A172 (cell line): ENCODE measurements at places on chromosomes 2 and 18. TPM values are rescaled to one million over a fixed set of nuclear protein-coding genes. Genes with fewer than 3 reads are reported as not detected.

Gene GREB1L
- 3.5 and 4.0 TPM in 2 replicates for total RNA-seq

GRCh38 chr2:96579422-96579821, 42.9 kb downstream of the ARID5A start:
- no peak for DNase-seq

DNA sequence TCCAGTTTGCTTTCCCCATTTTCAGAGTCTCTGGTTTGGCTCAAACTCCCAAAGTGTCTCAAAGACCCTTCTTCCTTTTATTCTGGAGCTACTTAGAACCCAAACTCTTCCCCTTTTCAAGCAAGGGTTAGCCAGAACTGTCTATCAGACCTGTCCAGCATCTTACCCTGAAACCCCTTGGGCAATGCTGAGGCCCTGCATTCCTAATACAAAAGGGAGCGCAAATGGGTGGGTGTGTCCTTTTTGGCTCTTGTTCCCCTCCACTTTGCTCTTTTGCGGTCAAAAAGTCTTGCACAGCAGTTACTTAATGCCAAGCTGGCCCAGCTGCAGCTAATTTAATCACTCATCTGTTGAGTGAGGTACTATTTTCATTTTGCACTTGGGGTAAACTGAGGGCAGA, 231.2 kb upstream of the FOSL2 start:
- no peak for DNase-seq

- DNase-seq = no peak
Measured at GRCh38 chr18:13811993-13812392, 12.0 kb upstream of the MC5R start.

- DNase-seq = no peak
Measured at GRCh38 chr2:238875471-238876231, 27.8 kb downstream of the TWIST2 start.

DNA sequence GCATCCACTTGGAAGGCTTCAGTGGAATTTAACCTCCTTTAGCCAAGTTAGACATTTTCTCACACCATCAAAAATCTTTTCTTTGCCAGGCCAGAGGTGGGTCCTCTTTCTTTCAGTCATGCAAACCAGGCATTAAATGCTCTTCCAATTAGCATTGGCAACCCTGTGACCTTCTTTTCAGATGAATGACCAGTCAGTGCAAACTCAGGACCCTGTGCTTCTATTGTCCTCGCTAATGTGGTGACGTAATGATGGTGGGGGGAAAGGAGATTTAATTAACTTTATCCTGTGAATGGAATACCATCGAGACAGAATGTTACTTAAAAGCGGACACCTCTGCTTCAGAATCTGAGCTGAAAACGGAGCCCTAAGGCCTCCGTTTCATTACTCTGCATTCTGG, 23.2 kb upstream of the STPG4 start:
- DNase-seq = no peak

- DNase-seq = peak; percentile 69
Measured at GRCh38 chr2:170815746-170816503, 762 bp upstream of the GAD1 start.

- DNase-seq = peak; percentile 47
Measured at GRCh38 chr2:120818441-120818920, 82.8 kb downstream of the GLI2 start.

DNA sequence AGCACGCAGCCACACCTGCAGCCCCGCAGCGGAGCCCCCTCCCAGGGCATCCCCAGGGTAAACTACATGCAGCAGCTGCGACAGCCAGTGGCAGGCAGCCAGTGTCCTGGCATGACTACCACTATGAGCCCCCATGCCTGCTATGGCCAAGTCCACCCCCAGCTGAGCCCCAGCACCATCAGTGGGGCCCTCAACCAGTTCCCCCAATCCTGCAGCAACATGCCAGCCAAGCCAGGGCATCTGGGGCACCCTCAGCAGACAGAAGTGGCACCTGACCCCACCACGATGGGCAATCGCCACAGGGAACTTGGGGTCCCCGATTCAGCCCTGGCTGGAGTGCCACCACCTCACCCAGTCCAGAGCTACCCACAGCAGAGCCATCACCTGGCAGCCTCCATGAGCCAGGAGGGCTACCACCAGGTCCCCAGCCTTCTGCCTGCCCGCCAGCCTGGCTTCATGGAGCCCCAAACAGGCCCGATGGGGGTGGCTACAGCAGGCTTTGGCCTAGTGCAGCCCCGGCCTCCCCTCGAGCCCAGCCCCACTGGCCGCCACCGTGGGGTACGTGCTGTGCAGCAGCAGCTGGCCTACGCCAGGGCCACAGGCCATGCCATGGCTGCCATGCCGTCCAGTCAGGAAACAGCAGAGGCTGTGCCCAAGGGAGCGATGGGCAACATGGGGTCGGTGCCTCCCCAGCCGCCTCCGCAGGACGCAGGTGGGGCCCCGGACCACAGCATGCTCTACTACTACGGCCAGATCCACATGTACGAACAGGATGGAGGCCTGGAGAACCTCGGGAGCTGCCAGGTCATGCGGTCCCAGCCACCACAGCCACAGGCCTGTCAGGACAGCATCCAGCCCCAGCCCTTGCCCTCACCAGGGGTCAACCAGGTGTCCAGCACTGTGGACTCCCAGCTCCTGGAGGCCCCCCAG, 254.1 kb downstream of the GLI2 start:
- DNase-seq = no peak

- no peak for DNase-seq
Measured at GRCh38 chr2:232477751-232478510, 9.7 kb downstream of the ECEL1 start.

DNA sequence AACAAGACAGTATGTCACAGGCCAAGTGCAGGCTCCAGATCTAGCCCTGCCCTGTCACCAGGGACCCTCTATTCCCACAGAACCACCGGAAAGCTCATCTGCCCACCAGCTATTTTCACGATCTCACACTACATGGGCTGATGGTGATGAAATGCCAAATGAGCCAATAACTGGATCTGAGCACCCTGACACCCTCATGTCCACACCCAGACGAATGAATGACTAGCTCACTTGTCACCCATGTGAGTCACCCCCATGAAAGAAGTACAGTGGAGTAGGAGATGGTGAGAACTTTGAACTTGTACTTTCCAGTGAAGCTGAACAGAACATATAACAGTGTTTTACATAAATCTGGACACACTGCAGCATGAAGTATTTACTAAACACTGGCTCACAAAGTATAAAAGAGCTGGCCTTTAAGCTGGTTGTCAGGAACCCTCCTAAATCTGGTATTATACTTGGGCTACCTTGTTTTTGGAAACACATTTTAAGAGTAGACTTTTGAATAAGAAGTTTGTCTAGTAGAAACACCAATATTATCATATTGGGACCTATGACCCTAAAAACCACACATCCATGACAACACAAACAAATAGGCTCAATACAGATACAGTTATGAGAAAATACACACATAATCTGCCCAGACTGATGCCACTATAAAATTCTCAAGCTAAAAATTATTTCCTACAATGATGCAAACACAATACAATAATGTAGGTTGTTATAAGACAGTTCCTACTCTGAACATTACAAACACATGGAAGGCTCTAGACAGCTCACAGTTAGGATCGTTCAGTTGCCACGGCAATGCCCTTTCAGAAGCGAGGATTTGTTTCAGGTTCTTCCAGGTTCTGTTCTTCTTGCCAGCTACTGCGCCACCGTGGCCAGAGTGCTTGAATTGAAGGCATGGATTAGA, 19.0 kb downstream of the INO80C start:
- DNase-seq = peak; percentile 89

GRCh38 chr18:45071956-45072355, 391.3 kb downstream of the SETBP1 start:
- no peak for DNase-seq

- no peak for DNase-seq
Measured at GRCh38 chr18:36745219-36745975, 83.4 kb downstream of the TPGS2 start.
